ENCODE measurements at places on chromosomes 2 and 18.
A peak's percentile ranks its signal among the peaks of the same experiment; 100 is the strongest.

- DNase-seq, result no peak
Observed at GRCh38 chr2:72033636-72034035, 114.0 kb downstream of the CYP26B1 start.

GRCh38 chr2:70010576-70011111 is 49.2 kb upstream of the ASPRV1 start:
- no peak for DNase-seq

DNA sequence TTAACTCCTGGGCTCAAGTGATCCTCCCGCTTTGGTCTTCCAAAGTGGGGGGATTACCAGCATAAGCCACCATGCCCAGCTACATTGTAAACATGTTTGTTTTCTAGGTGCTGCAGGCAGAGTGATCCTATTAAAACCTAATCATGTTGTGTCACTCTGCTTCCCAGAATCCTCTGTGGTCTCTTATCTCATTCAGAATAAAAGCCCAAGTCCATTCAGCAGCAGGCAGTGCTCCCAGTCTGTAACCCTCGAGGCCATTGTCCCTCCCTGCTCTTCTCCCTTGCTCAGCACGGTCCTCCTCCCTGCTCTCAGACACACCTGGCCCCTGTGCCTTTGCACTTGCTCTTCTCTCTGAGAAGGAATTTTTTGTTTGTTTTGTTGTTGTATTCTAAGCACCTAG is 11.1 kb upstream of the CABYR start:
- no peak for DNase-seq

GRCh38 chr2:28649481-28650265 is 102.0 kb upstream of the PPP1CB start:
- peak; percentile 15 for DNase-seq

DNA sequence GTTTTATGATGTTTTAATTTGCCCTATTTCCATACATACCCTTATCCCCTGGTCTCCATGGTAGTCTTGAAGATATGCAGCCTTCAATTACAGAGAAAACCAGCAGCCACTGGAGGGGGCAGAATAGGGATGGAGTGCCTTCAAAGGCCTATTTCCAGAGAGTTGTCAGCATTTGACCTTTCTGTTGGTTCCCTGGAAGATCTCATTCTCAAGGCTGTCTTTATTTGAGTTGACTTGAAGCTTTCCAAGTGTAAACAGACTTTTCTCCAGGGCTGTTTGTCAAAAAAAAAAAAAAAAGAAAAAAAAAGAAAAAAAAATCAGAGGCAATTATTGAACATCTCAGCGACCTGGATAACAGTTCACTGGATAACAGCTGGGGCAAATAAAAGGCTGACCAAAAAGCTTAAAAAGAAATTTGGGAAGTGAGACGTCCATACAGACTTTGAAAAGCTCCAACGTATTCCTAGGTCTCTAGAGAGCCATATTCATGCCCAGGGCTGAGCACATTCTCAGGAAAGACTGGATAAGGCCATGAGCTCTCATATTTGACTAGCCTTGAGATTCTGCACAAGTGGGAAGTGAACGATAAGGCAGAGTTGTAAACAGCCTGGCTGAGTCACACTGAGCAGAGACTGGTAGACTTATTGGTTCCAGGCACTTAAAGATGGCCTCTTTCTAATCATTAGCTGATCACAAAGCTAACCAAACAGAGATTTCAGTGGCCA is 126.6 kb downstream of the VAPA start:
- DNase-seq, result no peak

DNA sequence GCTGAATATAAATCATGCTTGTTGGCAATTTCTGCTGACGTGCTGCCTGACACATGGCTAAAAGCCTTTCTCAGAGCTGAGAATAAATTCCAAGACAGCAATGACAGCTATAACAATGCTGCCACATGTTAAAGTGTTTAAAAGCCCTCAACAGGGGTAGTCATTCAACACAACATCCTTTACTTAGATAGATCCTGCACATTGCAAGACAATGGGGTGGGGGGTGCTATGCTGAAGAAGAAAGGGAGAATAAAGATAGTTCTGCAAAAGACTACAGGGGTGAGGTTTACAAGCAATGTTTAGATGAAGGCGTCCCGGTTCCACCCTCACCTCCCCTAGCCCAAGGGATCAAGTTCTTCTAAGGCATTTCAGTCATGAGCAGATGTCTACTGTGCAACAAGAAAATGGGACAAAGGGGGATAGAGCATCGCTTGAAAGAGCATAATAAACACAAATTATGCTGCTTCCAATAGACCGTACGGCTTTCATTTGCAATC is 291.0 kb upstream of the ACVR2A start:
- DNase-seq, result no peak

GRCh38 chr18:62735387-62735786 is 20.0 kb downstream of the PHLPP1 start:
- DNase-seq, result no peak

DNA sequence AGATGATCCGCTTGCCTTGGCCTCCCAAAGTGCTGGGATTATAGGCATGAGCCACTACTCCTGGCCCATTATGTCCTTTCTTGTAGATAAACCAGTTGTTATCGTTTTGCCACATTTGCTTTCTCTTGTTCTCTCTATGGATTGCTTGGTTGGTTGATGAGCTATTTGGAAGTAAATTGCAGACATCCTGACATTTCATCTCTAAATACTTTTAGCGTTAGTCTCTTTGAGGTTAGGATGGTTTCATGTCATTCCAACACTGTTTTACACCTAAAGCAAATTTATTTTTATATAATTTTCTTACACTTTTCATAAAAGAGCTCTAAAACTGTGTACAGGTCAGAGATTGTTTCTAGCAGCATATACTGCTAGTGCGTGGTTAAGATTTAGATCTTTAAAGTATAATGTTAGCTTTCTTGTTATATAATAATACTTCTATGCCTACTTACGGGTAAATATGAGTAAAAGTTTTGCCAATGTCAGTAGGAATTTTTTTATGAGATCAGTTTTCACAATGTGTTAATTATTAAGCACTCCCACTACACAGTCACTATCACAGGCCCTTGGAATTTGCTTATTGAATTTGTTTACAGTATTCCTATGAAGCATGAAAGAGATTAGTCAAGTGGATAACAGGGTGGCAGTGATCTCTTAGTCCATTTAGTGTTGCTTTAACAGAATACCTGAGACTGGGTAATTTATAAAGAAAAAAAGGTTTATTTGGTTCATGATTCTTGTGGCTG is 10.3 kb downstream of the POLI start:
- DNase-seq, result no peak

DNA sequence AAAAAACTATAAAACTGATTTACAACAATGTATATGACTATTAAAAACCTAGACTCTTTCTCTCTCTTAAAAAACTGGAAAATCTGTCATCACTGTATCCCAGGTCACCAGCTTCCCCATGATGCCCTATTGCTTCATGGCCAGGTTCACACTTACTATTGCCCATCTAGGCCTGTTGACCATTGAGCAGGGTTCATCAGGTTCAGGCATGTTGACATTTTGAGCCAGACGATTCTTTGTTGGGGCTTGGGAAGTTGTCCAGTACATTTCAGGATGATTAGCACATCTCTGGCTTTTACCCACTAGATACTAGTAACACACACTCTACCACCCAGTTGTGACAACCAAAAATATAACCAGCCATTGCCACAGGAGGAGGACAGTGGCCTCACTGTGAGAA is 26.9 kb upstream of the RAB27B start:
- no peak for DNase-seq

DNA sequence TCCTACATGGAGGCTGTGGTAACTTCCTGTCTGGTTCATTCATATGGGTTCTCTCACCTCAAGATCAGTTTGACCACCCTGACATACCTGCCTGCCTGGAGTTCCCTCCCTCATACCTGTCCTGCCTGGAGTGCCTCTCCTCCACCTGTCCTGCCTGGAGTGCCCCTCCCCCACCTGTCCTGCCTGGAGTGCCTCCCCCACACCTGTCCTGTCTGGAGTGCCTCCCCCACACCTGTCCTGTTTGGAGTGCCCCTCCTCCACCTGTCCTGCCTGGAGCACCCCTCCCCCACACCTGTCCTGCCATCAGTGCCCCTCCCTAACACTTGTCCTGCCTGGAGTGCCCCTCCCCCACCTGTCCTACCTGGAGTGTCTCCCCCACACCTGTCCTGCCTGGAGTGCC is 461.9 kb downstream of the PTPRM start:
- DNase-seq, result no peak

DNA sequence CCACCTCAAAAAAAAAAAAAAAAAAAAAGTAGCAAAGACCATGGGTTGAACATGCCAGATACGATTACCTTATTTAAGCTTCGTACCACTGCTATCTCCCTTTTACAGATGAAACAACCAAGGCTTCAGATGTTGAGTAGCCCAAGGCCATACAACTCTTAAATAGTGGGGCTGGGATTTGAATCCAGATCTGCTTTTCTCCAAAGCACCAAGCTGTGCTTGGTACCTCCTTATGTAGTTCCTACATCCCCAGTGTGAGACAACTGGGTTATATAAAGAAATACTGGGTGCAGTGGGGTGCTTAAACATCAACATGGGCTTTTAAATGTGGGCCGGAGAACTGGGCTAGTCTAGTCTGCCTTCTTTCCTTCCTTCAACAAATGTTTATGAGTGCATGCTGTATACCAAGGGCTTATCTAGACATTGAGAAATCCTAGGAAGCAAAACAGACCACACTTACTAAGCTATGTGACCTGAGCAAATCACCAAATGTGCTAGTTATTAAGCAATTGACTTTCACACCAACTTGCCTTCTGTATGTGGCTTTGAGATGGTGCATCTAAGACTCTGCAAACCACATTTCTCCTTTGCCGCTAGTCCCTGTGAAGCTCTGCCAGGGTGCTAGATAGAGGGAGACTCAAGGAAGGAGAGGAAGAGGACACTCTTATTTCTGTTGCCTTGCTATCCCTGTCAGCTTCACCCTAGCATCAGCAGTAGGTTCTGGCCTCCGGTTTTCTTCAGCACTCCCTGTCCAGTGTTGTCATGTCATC is 206.8 kb upstream of the FBXO11 start:
- DNase-seq, result no peak

- no peak for DNase-seq
Observed at GRCh38 chr18:59536166-59536565, 161.1 kb downstream of the CCBE1 start.

DNA sequence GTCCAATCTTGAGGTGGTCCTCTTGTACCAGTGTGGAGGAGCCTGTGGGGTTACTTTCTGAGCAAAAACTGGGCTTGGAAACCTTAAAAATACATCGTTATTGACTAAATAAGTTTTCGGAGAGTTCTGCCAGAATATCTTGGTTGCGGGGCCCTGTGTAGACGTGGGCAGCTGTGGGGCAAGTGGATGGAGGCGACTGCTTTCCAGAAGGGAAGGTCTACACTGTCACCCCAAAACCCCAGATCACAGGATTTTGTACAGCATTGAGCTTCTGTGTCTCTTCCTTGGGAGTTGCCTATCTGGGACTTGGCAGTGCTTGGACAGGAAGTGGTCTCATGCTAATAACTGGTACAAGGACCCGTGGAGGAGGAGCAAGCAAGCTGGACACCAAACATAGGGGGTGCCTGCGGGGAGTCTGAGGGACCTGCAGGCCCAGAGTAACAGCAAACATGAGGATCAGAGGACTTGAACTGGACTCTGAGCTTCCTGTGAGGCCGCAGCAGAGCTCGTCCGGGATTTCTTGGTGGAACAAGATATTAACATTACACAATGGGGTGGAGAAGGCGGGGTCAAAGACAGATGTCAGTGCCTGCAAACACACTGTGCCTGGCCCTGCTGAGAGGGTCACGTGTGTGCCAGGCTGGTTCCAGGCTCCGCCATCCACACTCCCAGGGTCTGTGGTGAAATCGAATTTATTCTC is 48.0 kb upstream of the CTLA4 start:
- no peak for DNase-seq

GRCh38 chr2:151085181-151085611 is 176.5 kb downstream of the RBM43 start:
- DNase-seq, result no peak

DNA sequence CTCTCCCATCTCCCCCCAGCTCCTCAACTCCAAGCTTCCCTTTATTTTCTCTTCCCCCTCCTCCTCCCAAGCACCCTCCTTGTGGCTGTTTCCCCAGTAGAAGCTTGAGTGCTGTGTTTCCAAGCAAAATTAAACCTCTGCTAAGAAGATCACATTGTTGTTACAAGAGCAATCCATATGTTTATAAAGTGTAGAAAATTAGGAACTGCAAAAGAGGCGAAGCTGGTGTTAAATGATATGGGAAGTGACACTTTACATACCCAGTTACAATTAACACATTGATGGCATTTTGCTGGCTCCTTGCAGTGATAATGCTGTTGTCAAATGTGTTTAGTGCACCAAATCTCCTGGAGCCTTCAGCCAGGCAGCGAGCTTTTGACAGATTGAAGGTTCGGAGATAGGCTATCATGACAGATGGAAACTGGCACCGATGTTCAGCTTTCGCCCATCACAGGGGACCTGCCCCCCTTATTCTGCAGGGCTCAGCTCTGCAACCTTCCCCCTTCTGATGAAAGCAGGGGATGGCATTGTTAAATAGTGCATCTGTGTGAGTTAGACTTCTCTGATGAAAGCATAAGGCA is 259.8 kb upstream of the ATP5MC3 start:
- DNase-seq, result no peak

DNA sequence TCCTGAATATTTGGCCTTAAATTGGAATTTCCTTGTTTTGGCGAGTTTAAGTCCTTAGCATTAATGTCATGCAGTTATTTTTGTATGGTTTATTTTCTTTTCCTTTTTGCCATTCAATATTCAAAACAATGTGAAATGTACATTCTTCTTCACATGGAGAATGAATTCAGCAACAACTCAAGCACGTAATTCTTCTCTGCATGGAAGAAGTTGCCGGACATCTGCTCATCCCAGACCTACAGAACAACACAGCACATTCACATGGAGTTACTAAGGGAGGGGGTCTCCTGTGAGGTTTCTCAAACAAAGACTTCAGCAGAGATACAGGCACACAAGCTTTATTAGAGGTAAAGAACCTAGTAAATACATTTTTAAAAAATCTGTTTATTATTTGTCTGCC is 236.8 kb downstream of the SATB2 start:
- DNase-seq, result no peak

Data from COR-L47 (cell line).